ENCODE measurements at places on chromosomes 16 and 17.

DNA sequence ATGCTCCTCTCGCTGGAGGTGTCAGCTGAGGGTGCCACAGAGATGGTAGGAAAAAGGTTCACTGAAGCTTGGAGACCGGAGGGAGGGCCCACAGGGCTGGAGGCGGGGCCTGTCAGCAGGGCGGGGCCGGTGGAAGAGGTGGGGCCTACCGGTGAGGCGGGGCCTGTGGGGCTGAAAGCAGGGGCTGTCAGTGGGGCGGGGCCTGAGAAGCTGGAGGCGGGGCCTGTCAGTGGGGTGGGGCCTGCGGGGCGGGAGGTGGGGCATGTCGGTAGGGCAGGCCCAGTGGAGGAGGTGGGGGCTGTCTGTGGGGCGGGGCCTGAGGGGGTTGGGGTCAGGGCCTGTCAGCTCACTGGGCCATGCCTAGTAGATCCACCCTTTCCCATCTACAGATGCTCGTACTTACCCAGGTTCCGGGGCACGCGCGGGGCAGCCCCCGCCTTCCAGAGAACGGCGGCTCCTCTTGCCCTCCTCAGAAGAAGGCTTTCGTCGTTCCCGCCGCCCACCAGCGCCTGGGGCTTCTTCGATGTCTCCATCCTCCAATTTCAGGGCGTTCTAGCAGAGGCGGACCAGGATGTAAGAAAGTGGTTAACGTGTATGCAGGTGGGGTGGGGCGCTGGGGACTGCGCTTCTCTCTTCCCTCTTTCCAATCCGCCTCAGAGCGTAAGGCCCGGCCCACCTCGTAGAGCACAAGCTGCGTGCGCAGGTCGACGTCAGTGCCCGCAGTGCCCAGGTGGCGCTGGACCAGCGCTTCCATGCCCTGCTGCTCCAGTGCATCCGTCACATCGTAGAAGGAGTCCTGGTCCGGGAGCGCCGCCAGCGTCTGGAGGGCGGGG, 9.8 kb downstream of the TMEM208 start:
- peak; percentile 80 for DNase-seq

DNA sequence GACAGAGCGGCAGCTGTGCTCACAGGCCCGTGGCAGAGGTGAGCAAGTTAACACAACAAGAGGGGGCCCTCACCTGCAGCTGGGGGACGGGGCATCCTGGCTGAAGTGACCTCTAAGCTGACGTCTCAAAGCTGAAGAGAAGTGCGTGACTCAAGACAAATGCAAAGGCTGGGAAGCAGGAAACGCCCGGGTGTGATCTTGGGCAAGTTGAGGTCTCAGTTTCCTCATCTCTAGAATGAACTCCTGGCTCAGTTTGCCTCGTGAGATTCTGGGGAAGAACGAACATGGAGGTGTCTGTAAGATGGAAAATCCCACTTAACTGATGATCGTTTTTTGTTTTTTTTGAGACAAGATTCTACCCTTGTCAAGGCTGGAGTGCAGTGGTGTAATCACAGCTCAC, 40.1 kb upstream of the C1QL1 start:
- DNase-seq: no peak

DNA sequence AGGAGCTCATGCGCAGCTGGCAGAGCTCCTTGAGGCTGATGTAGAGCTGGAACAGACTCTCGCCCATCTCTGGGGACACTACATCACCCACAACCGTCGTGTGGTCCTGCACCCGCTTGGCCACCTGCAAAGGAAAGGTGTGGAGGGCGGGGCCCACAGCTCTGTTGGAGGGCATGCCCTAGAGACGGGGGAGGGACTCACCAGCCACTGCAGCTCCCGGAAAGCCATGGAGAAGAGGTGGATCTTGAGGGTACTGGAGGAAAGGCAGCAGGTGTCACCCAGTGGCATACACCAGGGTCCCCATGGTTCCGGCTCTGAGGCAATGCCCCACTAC, 8.6 kb downstream of the UNC13D start:
- no peak for DNase-seq

DNA sequence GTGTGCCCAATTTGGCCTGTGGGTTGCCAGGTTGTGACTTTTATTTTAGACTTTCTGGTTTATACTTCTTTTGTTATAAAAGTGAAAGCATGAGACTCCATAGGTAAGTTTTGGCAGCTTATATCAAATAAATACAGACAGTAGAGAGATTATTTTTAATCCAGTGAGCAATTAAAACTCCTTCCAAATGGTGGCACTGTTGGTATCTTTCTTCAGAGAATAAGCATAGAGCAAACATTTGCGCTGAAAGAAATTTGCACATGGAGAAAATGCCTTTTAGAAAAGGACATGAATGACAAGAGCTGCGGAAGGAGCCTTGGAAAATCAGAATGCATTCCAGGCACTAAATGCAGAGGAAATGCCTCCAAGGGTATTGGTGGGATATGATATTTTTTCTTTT, 46.1 kb upstream of the DNAJA2 start:
- DNase-seq: no peak

DNA sequence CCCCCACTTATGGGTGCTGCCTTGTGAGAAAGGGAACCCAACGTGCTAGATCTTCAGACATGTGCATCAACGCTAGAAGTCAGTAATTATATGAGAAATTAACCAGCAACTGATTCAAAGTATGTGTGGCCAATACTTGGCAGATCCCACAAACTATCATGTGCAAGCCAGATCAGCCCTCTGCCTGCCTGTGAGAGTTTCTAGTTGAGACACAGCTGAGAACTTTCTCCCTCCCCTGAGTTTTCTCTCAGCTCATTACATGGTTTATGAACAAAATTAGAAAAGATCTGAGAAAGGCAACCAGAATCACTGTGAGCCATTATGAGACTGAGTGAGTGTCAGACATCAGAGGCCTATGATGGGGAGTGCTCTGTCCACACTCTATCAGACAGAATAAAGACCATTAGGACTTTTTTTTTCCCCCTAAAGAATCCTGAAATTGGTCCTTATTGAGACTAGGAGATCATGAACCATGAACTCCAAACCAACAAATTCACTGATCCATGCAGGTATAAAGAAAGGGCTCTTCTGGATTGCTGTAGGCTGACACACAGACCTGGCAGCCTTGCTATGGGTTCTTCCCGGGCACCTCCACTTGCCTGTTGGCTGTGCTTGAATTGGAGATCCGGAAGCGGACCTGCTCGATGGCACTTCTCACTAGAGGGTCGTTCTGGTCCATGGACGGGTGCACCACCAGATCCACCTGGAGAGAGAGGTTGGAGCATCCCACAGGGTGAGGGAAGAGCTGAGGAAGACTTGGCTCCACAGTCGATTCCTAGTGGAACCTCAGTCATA, 51.5 kb downstream of the GTF3C1 start:
- no peak for DNase-seq

- no peak for DNase-seq
These were observed 23.2 kb downstream of the COX11 start for GRCh38 chr17:54945231-54945630.

- no peak for DNase-seq
These were observed 166.3 kb downstream of the ANKFN1 start for GRCh38 chr17:56319531-56319930.

GRCh38 chr17:17474341-17474740, 2.5 kb upstream of the MED9 start:
- no peak for DNase-seq

DNA sequence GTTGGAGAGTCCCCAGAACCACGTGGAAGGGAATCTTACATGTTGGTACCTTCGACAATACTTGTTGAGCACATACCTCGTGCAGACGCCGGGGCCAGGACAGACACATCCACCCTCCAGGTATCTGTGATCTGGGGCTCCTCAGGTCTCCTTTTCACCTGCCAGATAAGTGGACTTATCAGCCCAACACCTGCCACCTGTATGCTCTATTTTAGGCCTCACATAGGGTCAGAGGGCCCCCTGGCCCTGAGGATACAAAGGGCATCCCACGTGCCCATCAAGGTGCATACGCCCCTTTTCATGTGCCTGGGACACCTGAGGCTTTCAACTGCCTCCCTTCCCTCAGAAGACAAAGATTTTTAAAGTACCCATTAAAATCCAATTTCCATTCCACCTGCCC, 212.7 kb downstream of the MRTFB start:
- no peak for DNase-seq

DNA sequence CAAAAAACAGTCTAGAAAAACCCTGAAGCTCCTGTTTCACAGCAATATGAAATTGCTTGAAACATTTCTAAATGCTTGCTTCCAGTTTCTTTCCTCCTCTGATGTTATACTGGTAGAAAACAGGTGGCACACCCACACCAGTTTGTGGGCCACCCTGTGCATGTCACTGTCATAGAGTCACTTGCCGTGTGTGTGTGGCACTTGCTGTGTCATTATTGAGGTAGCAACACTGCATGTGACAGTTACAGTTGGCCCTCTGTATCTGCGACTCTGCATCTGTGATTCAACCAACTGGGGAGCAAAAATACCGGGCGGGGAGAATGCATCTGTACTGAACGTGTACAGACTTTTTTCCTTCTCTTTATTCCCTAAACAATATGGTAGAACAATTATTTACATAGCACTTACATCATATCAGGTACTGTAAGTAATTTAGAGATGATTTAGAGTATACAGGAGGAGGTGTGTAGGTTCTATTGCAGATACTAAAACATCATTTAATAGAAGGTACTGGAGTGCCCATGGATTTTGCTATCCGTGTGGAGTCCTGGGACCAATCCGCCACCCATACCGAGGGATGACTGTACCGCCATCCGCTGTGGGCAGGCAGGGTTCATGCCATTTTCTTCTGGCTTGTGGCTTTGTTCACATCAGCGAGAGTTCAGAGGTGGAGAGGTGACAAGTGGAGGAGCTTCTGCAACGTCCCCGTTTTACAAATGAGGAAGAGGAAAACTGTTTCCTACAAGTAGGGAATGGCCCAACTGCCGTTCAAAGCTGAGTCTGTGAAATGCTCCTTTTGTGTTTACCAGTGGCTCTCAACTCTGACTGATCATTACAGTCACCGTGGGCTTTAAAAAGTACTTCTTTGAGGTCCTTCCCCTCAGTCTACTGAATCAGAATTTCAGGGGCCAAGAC, 373.7 kb downstream of the SNX29 start:
- DNase-seq: no peak

DNA sequence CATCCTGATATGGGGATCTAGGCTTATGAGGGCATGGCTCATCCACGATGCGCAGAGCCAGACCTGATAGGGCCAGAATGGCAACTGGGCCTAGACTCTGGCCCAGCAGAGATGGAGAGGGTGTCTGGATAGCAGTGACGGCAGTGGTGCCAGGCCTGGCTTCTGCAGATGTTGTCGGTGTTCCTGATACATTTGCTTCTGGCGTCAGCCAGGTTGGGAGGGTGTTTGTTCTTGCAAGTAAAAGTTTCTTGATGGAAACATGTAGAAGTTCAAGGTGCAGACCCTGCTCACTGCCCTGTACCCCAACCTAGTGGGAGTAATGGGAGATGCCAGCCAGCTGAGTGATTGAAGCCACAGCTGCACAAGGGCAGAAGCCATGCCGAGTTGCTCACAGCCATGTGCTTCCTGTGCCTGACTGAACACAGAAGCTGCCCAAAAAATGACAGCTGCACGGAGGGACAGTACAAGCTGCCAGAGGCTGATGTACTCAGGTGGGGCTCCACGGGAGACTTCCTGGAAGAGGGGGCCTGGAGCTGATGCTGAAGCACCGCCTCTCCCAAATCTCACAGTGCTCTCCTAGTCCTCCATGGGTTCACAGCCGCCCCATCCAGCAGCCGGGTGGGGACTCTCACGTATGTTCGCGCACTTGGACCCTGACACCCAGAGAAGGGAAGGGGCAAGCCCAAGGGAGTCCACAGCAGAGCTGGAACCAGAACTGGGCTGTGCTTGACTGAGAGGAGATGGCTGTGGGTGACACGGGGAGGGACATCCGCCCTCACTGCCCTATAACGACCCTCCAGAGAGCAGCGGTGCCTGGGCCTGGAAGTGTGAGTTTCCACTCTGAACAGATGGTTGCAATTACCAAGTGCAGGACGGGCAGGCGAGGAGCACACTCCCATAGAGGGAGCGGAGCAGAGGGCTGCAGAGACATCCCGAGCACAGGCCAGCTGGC, 78.7 kb downstream of the N4BP1 start:
- DNase-seq: no peak

GRCh38 chr17:34825102-34825501, 136.2 kb downstream of the CCT6B start:
- DNase-seq: no peak

- DNase-seq: peak; percentile 33
These were observed 27.8 kb downstream of the CASKIN2 start for GRCh38 chr17:75487351-75488070.

DNA sequence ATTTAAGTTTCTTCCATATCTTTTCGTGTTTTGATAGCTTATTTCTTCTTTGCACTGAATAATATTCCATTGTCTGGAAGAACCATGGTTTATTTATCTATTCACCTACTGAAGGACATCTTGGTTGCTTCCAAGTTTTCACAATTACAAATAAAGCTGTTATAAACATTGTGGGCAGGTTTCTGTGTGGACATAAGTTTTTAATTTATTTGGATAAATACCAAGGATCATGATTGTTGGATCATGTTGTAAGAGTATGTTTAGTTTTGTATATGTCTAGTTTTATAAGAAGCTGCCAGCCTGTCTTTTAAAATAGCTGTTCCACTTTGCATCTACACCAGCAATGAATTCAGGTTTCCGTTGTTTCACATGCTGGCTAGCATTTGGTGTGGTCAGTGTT, 339.4 kb downstream of the CDH11 start:
- no peak for DNase-seq

DNA sequence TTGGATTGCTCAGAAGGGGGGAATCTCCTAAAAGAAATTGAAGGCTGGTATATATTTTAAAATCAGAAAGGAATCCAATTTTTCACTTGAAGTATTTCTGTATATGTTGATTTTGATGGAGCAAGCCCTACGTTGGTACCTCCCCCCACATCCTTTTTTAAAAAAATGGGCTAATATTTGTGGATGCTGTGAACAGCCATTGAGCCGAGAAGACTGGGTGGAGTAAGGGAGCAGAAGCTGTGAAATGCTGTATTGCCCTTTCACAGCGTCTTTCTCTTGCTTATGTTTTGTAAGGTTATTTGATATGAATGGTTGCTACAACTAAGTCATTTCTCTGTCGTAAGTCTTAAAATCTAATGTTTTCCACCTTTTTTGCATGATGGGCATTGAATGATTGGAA, 2.3 kb downstream of the PAFAH1B1 start:
- DNase-seq: no peak

- no peak for DNase-seq
These were observed 50.8 kb downstream of the CHD9 start for GRCh38 chr16:53105565-53105964.

- no peak for DNase-seq
These were observed 10.1 kb downstream of the WFIKKN2 start for GRCh38 chr17:50845240-50846147.

GRCh38 chr16:6957681-6958080, 375.0 kb upstream of the RBFOX1 start:
- no peak for DNase-seq

Data from stimulated activated CD4-positive, alpha-beta T cell treated with anti-CD3 and anti-CD28 coated beads, Interleukin-4, amount 100 ng/mL, for 24 hours (primary cell).